HL-60 (cell line): ENCODE measurements at places on chromosomes 6 and 20.

GRCh38 chr6:168198302-168199180 is 119.5 kb upstream of the FRMD1 start:
- DNase-seq, result no peak

DNA sequence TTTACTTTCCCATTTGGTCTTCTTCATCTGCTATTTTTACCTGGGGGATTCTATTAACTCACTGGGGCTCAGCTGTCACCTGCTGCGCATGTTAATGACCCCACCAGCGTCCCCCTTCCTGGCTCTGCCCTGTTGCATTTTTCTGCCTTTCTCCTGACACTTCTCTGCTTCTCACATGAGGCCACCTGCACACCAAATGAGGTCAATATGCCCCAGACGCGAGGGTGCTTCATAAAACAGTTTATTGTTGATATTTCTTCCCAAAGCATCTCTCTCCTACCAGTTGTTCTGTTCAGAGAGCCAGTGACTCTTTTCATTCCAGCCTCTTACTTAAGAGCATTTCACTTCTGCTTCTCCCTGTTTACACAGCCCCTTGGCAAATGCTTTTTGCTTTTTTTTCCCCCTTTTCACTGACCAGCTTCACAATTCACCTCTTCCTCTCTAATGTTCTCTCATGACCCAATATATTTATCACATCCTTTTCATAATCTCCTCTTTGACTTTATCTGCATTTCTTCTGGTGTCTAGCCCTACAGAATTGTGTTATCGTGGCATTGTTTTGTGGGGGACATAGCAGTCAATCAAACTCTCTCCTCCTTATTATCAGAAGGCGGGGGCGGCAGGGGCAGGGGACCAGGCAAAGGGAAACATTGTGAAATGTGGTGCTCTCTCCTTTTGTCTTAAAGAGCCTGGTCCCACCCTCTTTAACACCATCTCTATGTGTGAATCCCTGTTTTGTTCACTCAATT is 545.8 kb upstream of the CITED2 start:
- DNase-seq, result no peak

- DNase-seq, result no peak
Measured at GRCh38 chr6:167737205-167737830, 89.4 kb upstream of the AFDN start.

DNA sequence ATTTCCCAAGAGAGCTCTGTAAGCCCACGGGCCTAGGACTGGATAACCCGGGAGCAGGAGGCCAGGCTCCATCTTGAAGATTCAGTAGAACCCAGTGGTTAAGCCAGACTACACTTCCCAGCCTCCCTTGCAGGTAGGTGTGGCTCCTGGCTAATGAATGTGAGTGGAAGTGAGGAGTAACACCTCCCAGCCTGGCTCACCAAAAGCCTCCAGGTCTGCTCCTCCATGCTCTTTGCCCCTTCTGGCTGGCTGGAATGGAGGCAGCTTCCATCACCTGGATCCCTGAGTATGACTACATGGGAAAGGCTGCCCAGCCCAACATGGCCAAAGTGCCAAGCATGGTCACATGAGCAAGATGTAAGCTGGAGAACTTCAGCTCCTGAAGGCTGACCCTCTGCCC is 9.7 kb downstream of the LRRN4 start:
- DNase-seq, result no peak

DNA sequence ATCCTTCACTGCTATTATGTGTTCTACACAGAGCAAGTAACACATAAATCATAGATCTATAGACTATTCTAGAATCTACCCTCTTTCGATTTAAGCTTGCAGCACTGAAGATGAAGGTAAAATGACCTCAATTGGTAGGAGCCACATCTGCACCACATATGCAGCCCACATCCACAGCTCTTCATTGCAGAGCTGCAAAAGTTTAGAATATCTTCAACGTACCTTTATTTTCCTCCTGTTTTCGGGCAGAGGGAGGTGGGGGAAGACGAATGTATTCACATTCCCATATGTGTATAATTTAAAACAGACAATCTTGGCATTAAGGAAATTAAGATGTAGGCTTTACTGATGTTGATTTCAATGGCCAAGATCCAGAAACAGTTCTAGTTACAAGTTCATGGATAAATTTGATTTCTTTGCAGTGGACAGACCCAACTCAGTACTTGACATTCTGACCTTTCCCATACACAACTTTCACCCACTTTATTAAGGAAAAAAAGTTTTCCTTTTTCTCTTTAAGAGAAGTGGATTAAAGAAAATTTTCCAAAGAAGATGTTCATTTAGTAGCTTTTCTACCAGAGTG is 14.0 kb downstream of the EPB41L2 start:
- no peak for DNase-seq

DNA sequence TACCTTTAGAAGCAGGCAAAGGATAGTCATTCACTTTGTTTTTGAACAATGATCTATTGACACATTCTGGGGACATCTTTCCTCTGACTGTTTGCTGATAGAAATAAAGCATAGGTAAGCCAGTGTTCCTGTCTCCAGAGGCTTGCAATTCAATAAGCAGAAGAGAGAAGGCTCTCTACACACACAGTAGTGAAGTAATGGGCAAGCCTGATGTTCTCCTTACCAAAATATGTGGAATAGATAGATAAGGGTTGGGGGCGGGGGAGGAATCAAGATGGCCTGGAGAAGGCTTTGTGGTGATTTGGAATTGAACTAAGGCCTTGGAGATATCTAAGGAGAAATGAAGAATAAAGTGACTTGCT is 27.3 kb downstream of the PAQR8 start:
- no peak for DNase-seq

DNA sequence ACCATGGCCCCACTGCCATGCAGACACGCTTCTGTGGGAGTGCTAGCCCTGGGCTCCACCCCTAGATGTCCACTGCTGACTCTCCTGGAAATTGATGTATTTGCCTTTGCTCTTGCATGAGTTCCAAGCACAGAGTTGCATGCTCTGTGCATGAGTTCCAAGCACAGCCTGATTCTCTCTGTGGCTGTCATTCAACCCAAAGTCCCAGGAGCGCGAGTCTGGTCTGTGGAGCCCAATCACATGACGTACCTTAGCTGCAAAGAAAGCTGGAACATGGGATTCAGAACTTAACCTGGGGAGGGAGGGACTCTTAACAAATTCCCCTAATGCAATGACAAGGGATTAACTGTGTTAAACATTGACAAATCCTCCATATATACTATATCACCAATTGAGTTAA is 114.3 kb upstream of the SLC24A3 start:
- no peak for DNase-seq

DNA sequence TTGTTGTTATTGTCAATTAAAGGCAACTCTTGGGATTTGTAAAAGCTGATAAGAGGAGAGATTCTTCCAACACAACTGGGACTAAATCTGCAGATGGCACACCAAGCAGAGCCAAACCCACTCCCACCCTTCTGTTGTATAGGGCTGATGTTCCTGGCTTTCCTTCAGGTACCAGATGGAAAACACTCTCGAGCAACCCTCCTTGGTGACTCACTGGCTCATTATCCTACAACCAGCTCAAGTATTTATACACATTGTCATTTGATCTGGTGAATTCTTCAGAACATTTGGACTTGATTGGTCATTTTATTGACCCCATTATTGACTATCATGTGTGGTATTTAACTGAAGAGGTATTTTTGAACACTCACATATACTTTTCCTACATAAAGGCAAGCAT is 190.3 kb upstream of the PCSK2 start:
- DNase-seq, result no peak

DNA sequence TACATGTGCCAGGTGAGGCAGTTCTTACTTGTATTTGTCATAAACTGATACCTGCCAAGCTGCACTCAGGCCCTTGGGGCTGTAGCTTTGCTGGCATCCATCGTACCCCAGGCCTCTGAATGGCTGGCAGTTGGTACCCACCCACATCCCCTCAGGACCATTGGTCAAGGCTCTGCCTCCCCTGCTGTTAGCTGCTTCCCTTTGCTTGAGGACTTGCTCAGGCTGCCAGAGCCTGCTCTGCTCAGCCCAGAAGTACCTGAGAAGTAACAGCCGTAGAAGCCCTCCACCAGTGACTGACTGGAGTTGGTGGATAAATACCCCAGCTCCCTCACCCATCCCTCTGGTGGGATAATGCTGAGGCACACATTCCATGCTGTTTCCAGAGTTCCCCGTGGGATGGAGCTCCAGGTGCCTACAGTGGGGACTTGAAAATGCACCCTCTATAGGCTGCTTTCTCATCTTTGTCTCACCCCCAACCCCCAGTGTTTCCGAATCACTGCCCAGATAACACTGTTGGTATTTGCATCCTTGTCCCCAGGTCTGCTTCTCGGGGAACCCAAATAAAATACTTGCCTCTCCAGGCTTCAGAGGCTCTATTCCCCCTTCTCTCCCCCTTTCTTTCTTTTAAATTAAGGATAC is 7.3 kb downstream of the EBF4 start:
- DNase-seq, result no peak

- DNase-seq, result no peak
Measured at GRCh38 chr6:90703336-90703735, 116.5 kb upstream of the MAP3K7 start.

DNA sequence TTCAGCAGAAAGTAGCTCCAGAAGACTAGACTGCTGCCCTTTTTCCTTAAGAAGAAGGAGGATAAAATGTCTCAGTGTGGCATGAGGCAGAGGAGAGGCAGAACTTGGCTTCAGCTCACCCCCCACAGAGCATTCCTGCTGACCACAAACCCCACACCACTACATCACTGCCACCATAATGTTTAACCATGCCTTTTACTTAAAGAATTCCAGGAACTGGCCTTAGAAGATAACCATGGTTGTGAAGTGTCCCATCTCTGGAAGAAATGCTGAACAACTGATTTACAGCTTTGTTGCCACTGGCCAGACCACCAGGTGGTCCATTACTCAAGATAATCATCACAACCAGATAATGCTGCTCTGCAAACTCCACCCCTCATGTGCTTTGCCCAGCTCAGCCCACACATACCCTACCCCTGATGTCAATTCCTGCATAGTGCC is 154.1 kb downstream of the CD24 start:
- no peak for DNase-seq

DNA sequence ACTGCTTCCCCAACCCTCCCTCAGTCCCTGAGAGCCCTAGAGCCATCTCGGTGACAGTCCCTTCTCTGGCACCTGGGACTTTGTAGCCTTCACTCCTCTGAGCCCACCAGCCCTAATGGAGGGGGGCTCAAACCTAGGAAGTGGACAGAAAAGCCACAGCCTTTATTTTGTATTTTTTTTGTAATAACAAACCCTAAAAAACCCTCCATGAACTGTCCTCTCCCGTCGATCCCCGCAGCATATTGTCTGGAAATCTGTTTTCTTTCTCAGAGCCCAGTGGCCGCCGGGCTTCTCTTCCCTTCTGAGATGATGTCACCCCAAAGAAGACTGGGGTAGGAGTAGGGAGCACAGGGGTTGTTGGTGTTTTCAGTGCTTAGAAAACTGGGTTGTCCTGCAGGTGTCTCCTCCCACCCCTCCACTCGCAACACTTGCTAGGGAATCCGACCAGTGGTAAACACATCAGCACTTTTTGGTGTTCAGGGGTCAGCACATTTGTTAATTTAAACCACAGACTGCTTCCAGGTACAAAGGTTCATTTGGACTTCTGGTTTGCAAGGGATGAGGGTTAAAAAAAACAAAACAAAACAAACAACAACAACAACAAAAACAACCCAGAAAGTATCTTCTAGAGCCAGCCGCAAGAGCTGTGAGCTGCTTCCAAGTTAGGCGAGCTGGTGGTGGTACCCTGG is 9.9 kb downstream of the PAX1 start:
- no peak for DNase-seq

- DNase-seq, result no peak
Measured at GRCh38 chr20:46368902-46369268, 37.5 kb downstream of the ELMO2 start.
